ENCODE measurements at places on chromosomes 5 and 9. TPM values are rescaled to one million over a fixed set of nuclear protein-coding genes. Genes with fewer than 3 reads are reported as not detected.

- DNase-seq, result peak; percentile 98
Observed at GRCh38 chr9:129334105-129334935, 156.3 kb upstream of the IER5L start.

The MUSK gene
- total RNA-seq, result not detected

DNA sequence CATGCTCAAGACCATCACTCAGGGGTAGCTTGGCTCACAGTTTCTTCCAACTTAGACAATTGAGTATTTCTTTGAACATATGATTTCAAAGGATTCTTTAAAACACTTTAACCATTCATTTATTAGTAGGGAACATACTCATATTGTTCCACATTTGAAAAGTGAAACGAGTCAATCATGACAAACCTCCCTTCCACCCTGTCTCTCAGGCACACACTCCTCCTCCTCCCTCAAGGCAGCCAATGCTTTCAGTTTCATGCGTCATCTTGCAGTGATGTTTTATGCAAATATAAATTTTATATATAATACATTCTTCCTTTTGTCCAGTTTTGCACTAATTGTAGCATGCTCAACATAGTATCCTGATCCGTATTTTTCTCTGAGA lies 126.0 kb upstream of the BOD1 start:
- DNase-seq, result no peak

- no peak for DNase-seq
Observed at GRCh38 chr9:133581513-133582343, 27.5 kb downstream of the FAM163B start.

The KIF4B gene
- total RNA-seq, result not detected

DNA sequence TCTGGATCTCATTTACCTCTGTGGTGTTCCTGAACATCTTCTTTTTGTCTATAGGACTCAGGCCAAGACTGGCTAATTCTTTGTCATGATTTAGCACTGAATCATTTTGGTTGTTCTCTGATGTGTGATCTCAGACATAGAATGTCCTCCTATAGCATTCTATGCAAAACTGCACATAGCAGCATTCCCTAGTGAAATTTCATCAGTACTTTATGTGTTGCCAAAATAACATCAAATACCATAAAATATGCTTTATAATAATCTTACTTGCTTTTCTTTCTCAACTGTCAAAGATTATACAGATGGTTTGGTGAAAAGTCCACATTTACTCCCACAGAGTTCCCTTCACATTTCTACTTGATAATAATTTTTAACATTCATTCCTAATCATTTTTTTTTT lies 115.7 kb upstream of the MPDZ start:
- peak; percentile 9 for DNase-seq

The SPATA6L gene
- 3.6 TPM for total RNA-seq

The HK3 gene
- 0.14 TPM for total RNA-seq

Measured in astrocyte (in vitro differentiated cells and primary cell).